MCF 10A (cell line): ENCODE measurements at places on chromosomes 11 and 22.

GRCh38 chr11:12741671-12742216 lies 67.5 kb downstream of the TEAD1 start:
- H3K27me3 ChIP-seq: no peaks in the 10 kb centered on the region
- no peak for DNase-seq
- no peak overlapping the region for H3K4me3 ChIP-seq

DNA sequence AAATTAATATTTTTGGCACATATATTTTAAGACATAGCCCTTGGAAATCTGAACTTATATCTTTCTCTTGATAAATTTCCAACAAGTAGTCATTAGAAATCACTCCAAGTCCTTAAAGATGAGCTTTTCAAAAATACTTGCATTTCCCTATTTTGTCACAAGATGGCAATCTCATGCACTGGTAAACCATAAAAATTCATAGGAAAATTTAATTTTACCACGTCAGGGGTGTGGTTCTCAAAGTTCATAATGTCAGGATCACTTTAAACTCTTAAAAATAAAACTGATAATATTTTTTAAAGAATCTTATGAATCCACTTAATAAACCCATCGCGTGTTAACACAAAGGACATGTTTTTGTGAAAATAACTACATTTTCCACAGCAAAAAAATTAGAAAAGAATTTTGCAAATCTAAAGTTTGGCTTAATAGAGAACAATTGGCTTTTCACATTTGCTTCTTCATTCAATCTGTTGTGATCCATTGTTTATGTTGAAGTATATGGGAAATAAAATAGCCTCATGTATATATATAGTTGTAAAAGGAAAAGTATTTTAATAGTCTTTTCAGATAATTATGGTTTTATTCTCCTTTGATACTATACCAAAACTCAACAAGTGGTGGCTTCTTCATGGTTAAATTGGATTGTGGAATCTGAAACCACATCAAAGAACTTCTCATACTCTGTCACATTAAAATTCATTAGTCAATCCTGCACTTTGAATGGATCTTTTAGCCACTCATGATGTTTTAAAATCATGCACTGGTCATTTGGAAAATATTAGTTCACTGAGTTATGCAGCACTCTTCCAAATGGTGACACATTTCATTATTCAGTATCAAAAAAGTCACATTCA lies 169.1 kb downstream of the CADM1 start:
- peak; percentile 31 for DNase-seq
- no peaks in the 10 kb centered on the region for H3K4me1 ChIP-seq
- no peak overlapping the region for H3K4me3 ChIP-seq

DNA sequence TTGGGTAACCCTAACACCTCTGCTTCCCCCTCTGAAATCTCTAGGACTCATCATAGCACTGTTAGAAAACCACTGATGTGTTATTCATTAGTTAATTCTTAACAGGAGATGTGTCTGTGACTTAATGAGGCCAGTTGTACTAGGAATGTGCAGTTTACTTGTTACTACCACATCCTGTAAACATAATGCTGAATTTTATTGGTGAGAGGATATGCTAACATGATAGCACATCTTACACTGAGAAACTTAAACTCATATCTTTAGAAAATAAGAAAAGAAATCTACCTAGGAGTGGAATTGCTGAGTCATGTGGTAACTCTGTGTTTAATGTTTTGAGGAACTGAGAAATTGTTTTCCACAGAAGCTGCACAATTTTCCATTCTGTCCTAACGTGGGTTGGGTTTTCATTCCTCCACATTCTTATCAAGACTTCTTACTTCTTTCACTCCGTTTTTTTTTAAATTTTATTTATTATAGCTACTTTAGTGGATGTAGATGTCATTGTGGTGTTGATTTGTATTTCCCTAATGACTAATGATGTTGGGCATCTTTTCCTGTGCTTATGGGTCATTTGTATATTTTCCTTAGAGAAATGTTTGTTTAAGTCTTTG lies 33.7 kb downstream of the RNF121 start:
- H3K36me3 ChIP-seq: peaks cover 34% of the 10 kb centered on the region
- no peaks in the 10 kb centered on the region for H3K27me3 ChIP-seq
- H3K27ac ChIP-seq: no peak overlapping the region
- H3K4me1 ChIP-seq: no peaks in the 10 kb centered on the region
- DNase-seq: no peak
- H3K4me3 ChIP-seq: no peak overlapping the region

DNA sequence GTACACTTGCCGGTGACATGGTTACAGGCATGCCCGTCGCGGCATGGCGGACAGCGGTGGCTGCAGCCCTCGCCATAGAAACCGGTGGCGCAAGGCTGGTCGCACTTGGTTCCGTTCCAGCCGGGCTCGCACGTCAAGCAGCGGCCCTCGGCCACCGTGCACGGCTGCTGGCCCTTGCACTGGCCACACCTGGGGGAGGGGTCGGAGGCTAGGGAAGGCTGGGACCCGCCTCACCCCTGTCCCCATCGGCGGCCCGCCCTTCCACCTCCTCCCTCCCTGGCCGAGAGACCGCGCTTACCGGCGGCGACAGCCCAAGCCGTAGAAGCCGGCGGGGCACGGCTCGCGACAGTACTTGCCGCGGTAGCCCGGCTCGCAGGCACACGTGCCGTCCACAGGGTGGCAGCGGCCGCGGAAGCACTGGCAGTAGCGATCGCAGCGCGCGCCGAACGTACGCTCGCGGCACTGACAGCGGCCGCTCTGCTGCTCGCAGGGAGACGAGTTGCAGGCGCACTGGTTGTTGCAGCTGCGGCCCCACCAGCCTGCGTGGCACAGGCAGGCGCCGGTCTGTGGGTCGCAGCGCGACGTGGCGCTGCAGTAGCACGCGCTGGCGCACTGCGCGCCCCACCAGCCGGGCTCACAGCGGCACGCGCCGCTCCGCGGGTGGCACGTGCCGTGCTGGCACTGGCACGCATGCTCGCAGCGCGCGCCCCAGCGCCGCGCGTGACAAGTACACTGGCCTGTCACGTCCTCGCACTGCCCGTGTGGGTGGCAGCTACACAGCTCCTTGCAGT lies 6.7 kb downstream of the SCARF2 start:
- no peak overlapping the region for H3K4me3 ChIP-seq
- H3K27me3 ChIP-seq: no peaks in the 10 kb centered on the region
- H3K4me1 ChIP-seq: no peaks in the 10 kb centered on the region
- no peak overlapping the region for H3K27ac ChIP-seq
- no peaks in the 10 kb centered on the region for H3K36me3 ChIP-seq

DNA sequence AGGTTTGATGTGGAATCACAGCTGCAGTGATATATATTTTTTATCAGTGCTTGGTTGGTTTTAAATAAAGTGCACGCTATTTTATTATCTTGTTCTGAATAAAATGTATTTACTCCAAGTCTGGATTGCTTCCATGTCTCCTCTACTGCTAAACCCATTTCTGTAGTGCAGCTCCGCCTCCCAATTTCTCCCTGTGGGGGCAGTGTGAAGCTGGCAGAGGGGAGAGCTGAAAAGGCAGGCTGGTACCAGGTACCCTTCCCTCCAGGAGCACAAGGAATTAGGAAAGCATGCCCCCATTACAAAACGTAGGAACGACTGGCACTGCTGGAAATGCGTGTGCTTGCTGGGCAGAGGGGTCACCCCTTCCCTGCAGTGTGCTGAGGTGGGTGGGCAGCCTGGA lies 934 bp upstream of the TMEM132A start:
- peaks cover 13% of the 10 kb centered on the region for H3K4me1 ChIP-seq
- H3K27ac ChIP-seq: no peak overlapping the region
- no peaks in the 10 kb centered on the region for H3K27me3 ChIP-seq
- H3K36me3 ChIP-seq: peaks cover 20% of the 10 kb centered on the region
- DNase-seq: no peak
- no peak overlapping the region for H3K4me3 ChIP-seq

- no peaks in the 10 kb centered on the region for H3K27me3 ChIP-seq
- H3K36me3 ChIP-seq: no peaks in the 10 kb centered on the region
- no peak for DNase-seq
These were observed 23.4 kb upstream of the GRAMD4 start for GRCh38 chr22:46596819-46597218.

DNA sequence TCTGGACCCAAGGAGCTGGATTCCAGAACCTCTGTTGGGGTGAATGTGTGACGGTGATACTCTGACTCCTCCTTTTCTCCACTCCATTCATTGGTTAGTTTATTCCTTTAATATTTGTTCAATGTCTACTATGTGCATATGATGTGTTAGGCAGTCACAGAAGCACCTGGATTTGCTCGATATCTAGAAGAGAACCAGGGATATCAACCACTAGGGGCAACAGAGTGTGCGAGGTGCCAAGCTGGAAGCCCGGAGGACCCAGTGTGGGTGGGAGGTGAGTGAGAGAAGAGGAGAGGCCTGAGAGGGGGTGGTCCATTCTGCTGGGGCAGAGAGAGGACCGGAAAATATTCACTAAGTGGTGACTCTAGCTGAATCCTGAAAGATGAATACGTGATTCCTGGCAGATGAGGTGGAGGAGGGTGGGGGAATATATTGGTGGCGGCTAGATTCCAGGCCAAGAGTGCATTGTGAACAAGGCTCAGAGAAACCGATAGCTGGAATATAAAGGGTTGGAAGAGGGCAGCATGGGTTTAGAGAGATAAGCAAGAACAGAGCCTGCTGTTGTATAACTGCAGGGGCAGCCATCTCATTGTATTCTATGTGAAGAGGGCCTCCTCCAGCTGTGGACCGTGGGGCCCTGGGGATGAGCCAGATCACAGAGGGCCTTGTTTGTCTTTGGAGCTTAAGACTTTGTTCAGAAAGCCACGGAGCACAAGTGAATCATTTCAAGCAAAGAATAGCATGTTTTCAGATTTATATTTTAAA lies 6.9 kb upstream of the TIMP3 start:
- no peaks in the 10 kb centered on the region for H3K27me3 ChIP-seq
- H3K4me1 ChIP-seq: no peaks in the 10 kb centered on the region
- no peak overlapping the region for H3K27ac ChIP-seq
- no peak for DNase-seq
- H3K4me3 ChIP-seq: no peak overlapping the region

- H3K4me3 ChIP-seq: peak overlapping the region; percentile 80
- H3K27ac ChIP-seq: peak overlapping the region; percentile 95
- peaks cover 49% of the 10 kb centered on the region for H3K4me1 ChIP-seq
- H3K36me3 ChIP-seq: peaks cover 74% of the 10 kb centered on the region
These were observed 14.1 kb downstream of the TNKS1BP1 start for GRCh38 chr11:57310630-57311086.

DNA sequence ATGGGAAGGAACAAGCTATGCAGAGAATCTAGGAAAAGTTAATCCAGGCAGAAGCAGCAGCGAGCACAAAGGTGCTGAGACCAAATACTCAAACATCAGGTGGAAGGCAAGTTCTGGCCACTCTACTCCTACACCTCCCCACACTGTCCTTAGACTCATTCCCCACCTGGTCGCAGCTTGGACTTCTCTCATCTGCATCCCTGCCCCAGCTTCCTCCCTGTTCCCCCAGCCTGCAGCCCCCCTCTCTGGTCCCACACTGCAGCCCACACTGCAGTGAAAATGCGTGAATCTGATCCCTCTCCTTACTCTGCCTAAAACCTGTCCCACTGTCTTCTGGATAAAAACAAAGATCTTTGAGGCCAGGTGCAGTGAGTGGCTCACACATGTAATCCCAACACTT lies 9.1 kb downstream of the TPBGL start:
- DNase-seq: no peak
- no peaks in the 10 kb centered on the region for H3K36me3 ChIP-seq
- peaks cover 57% of the 10 kb centered on the region for H3K27me3 ChIP-seq
- no peak overlapping the region for H3K4me3 ChIP-seq

DNA sequence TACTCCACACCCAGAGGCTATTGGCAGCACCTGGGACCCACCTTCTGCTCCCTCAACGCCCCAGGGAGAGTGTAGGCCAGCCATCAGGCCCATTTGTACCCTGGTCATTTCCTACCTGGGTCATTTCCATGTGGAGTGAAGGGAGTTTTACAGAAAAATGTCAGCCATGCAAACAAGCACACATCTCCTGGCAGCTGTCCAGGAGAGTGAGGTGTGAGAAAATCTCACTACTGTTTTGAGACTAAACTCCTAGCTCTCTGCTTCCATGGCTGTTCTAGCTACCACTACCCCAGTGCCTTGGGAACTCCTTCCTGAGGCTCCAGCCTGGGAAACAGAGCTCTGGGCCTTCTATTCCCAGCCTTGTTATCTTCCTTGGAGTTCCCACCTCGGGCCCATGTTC lies 2.8 kb upstream of the TMPRSS13 start:
- peaks cover 39% of the 10 kb centered on the region for H3K27me3 ChIP-seq
- no peak overlapping the region for H3K4me3 ChIP-seq
- H3K4me1 ChIP-seq: no peaks in the 10 kb centered on the region
- H3K36me3 ChIP-seq: no peaks in the 10 kb centered on the region
- peak; percentile 17 for DNase-seq

DNA sequence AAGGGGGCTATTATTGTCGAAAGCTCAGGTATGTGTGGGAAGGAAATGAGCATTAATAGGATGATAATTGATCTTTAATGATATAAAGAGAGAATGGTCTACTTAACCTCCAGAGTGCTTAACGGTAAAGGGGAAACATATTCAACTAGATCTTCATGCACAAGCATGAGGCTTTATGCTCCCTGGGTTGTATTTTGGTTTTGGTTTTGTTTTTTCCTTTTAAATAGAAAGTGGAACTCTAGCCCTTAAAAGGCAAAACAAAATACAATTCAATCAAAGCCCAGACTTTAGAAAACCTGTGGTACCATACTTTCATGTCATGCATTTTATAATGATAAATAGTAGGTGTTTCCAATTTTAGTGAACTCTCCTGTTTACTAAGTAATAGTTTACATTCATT lies 622.7 kb downstream of the METTL15 start:
- H3K27ac ChIP-seq: no peak overlapping the region
- H3K4me1 ChIP-seq: peaks cover 14% of the 10 kb centered on the region
- no peaks in the 10 kb centered on the region for H3K27me3 ChIP-seq
- H3K36me3 ChIP-seq: no peaks in the 10 kb centered on the region
- H3K4me3 ChIP-seq: no peak overlapping the region
- DNase-seq: no peak

- H3K27me3 ChIP-seq: no peaks in the 10 kb centered on the region
- H3K36me3 ChIP-seq: no peaks in the 10 kb centered on the region
- no peak for DNase-seq
These were observed 18.2 kb downstream of the NFAM1 start for GRCh38 chr22:42414021-42414420.

- DNase-seq: peak; percentile 53
- no peaks in the 10 kb centered on the region for H3K36me3 ChIP-seq
- H3K4me1 ChIP-seq: peaks cover 16% of the 10 kb centered on the region
- H3K27ac ChIP-seq: no peak overlapping the region
- H3K4me3 ChIP-seq: no peak overlapping the region
These were observed 58.1 kb downstream of the GGTLC2 start for GRCh38 chr22:22702237-22703202.

DNA sequence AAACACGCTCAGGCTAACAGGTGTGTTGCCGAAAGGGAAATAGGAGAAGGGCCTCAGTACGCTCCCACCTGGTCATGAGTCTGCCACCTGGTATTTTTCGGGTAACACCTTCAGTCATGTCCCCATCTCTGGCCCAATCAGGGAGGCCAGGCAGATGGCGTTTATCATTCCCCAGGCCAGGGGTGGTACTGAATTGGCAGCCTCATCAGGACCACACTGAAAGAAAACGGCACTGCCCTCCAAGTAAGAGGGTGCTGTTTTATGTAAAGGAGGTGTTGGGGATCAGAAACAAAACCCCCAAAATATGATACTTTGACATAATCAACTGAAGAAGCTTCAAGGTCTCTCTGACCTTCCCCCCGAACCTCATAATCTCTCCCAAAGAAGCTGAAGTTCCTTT lies 58.9 kb downstream of the RCN1 start:
- peaks cover 51% of the 10 kb centered on the region for H3K27me3 ChIP-seq
- no peak overlapping the region for H3K4me3 ChIP-seq
- no peak for DNase-seq
- no peaks in the 10 kb centered on the region for H3K4me1 ChIP-seq

GRCh38 chr22:33303099-33303498 lies 244.9 kb upstream of the SYN3 start:
- H3K36me3 ChIP-seq: no peaks in the 10 kb centered on the region
- H3K4me1 ChIP-seq: no peaks in the 10 kb centered on the region
- no peak overlapping the region for H3K27ac ChIP-seq
- no peak for DNase-seq
- H3K27me3 ChIP-seq: no peaks in the 10 kb centered on the region
